ENCODE measurements at places on chromosomes 3 and 15.

GRCh38 chr15:65275728-65276126, 11.0 kb downstream of the PARP16 start:
- no peak for DNase-seq

DNA sequence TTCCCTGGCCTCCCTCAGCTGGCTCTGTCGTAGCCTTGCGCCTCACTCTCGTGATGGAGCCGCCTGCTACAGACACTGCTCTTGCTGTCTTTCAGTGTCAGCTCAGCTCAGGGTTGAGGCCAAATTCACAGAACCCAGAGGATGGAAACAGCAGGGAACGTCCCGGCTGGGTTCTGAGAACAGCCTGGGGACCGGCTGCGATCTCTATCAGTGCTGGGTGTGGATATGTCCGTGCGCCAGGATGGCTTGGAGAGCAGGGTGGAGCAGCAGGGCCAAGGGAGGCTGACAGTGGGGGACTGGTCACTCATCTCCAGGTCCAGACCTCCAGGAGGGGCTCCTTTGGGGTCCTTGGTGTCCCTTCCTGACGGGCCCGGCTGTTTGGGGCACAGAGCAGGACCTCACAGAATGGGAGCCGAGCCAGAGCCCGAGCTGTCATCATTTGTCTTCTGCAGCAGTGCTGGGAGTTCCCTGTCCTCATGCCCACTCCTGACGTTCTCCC, 18.4 kb downstream of the KLF15 start:
- DNase-seq = no peak

GRCh38 chr15:78018946-78019644, 58.4 kb downstream of the TBC1D2B start:
- no peak for DNase-seq

GRCh38 chr15:68794863-68795262, 25.8 kb downstream of the ANP32A start:
- DNase-seq = no peak

DNA sequence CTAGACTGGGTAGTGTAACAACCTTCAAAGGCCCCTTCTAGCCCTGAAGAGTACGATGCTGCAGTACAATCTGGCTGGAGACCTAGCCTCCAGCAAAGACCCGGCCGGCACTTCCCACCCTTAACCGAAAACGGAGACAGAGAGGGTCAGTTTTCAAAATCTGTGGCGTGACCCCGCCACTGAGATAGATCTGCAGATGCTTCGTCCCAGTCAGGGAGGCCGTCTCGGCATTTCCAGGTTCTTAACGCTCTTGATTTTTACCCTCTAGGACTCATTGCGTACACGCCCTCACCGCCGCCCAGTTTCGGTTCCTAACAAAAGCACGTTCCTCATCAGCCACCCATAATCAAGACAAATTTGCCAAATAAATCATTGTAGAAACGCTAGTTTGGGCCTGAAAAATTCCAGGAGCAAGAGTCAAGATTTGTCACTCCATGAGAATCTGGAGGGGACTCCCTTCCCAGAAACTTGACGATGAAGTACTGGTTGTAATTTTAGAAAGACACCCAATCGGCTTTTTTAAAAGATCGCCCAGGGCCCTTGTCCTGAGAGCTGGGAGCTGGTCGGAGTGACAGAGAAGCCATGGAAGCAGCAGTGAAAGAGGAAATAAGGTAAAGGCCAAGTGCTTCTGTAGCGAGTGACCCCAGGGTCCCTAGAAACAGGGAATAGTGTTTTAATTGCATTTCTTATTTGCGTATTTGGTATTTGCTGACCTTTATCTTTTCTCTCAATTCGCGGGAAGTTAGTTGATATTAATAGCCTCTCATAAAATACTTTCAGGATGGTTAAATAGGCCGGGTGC, 868 bp upstream of the TMEM87A start:
- DNase-seq = peak; percentile 41

GRCh38 chr3:126356373-126357264, 589 bp downstream of the KLF15 start:
- no peak for DNase-seq

GRCh38 chr15:89187986-89188514, 33.3 kb downstream of the RLBP1 start:
- no peak for DNase-seq

GRCh38 chr3:26484140-26484539, 138.4 kb upstream of the LRRC3B start:
- DNase-seq = no peak

GRCh38 chr3:185340751-185341150, 22.2 kb upstream of the MAP3K13 start:
- DNase-seq = no peak

DNA sequence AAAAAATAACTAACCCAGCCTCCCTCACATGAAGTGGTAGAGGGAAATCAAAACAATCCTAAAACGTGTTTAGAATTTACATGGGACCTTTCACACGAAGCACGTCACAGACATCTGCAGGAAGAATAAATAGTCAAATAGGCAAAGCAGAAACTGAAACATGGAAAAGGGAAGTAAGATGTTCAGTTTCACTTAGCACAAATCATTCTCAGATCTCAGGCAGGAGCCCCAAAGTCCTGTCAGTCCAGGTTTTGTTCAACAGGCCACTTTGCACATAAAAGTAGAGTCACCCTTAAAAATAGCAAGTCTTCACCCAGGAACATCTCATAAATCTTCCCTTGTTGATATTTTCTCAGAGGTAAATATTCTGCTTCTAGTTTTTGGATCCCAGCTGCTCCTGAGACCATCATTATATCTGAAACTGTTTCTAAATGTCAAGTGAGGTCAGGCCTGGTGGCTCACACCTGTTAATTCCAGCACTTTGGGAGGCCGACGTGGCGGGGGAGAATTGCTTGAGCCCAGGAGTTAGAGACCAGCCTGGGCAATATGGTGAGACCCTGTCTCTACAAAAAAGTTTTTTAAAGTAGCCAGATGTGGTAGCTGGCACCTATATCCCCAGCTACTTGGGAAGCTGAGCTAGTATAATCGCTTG, 1.9 kb downstream of the RUBCN start:
- no peak for DNase-seq

- no peak for DNase-seq
Measured at GRCh38 chr15:68606375-68606774, 27.6 kb downstream of the CORO2B start.

DNA sequence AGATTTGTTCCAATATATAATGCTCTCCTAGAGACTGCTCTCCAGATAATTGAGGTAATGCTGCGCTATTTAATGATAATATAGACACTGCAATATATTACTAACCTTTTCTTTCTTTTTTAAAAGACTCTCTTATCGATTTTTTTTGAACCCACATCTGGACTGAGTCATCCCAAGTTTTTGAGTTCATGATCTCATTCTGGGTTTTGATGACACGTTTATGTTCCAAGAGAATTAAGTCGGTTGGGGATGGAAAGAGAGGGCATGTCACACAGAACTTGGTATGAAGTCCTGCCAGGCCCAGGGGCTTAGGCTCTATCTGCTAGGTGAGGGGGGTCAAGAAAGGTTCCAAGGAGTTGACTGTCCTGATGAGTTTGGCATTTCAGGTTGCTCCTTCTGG, 431.1 kb downstream of the MFSD1 start:
- DNase-seq = no peak

GRCh38 chr3:55562700-55563099, 75.6 kb upstream of the WNT5A start:
- DNase-seq = no peak

GRCh38 chr15:85692321-85692720, 102.4 kb downstream of the KLHL25 start:
- DNase-seq = no peak

DNA sequence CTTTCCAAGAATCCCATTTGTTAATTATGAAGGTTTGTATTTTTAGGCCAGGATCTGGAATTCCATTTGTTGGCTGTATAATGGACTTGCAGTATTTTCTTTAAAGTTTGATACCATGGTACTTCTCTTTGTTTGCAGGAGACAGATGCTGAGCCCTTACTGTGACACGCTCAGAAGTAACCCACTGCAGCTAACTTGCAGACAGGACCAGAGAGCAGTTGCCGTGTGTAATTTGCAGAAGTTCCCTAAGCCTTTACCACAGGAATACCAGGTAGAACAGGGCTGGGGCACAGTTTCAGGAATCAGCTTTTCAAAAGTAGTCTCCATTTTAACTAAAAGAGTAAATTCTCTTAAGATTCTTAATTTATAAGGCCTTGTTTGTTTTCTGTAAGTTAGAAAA, 59.1 kb downstream of the LMLN start:
- DNase-seq = no peak

- no peak for DNase-seq
Measured at GRCh38 chr15:57415602-57416001, 39.3 kb downstream of the CGNL1 start.

DNA sequence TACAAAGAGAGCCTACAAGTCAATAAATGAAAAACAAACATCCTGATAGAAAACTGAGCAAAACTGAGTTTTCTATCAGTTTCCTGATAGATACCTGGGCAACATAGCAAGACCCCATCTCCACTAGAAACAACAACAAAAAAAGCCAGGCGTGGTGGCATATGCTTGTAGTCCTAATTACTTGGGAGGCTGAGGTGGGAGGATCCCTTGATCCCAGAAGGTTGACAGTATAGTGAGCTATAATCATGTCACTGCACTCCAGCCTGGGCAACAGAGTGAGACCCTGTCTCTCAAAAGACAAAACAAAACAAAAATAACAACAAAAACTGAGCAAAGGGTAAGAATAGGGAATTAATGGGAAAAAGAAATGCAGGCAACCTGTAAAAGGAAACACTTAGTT, 23.9 kb upstream of the UBE2E1 start:
- DNase-seq = no peak

- DNase-seq = peak; percentile 62
Measured at GRCh38 chr15:31391687-31392671, 65.3 kb downstream of the KLF13 start.

DNA sequence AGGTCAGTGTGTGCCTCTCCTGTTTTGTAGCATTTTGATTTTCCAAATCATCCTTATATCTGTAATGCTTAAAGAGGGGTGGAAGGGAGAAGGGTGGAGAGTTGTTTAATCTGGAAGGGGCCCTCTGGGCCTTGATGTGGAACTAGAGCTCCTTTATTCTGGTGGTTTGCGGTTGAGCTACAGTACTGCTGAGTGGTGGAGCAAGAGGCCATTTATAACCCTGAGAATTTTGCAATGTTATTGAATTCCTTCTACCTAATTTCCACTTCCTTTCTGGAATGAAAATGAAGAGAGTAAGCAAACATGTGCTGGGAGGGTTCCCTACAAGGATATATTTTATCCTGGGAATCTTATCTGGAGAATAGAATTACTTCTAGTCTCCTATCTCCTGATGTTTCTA, 35.3 kb upstream of the TUBGCP5 start:
- DNase-seq = no peak

DNA sequence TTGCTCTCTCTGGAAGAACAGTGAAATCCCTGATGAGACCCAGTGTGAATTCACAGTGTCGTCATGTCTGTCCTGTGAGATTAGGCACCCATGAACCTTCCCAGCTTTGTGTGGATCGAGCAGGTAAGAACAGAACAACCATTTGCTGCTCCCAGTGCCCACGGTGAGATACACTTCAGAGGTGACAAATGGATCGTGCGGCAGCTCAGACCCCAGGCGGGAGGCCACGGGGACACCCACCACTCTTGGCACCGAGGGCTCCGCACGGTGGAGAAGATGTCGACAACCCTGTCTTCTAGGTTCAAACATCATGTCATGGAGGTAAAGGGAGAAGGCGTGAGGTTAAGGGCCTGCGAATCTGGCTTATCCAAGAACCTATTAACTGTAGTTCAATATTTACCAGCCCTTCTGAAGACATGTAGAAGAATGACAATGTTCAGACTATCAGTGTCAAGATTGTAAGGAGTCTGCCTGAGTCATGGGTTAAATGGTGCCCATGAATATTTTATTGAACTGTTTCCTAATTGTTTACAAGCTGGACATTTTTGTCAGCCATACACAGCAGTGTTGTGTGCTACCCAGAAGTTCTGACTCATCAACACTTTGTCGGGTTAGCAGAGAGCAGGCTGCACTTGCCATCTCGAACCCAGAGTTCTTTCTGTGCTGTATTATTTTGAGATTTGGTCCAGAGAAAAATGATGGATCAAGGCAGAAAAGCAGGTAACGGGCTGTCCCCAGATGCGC, 15.5 kb upstream of the PCSK6 start:
- DNase-seq = no peak

- no peak for DNase-seq
Measured at GRCh38 chr15:42729409-42729808, 7.5 kb downstream of the CDAN1 start.

- no peak for DNase-seq
Measured at GRCh38 chr3:36380221-36381031, at the start of gene STAC. Gene STAC (plus strand): TSS chr3:36380504. CDS start chr3:36380644, 140 bp downstream.

DNA sequence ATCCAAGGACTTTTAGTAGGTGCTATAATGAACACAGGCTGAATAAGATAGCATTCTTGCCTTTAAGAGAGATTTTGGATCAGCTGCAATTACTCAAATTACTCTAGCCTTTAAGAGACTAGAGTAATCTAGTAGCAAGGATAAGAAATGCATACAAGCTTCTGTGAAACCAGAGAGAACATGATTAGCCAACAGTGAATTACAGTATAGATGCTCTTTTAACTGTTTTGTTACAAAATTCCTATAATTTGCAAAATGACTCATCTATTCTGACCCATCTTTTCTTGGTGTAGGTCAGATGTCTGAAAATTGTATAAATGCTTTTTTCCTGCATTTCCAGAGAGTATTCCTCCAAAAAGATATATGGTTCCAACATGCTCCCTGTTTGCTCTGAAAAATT, 66.9 kb downstream of the CEP63 start:
- no peak for DNase-seq

- no peak for DNase-seq
Measured at GRCh38 chr15:101191242-101191641, 60.6 kb downstream of the CHSY1 start.

- DNase-seq = no peak
Measured at GRCh38 chr3:57757642-57758297, 1.7 kb downstream of the SLMAP start.

GRCh38 chr15:83250781-83251180, 33.7 kb downstream of the BNC1 start:
- DNase-seq = no peak

DNA sequence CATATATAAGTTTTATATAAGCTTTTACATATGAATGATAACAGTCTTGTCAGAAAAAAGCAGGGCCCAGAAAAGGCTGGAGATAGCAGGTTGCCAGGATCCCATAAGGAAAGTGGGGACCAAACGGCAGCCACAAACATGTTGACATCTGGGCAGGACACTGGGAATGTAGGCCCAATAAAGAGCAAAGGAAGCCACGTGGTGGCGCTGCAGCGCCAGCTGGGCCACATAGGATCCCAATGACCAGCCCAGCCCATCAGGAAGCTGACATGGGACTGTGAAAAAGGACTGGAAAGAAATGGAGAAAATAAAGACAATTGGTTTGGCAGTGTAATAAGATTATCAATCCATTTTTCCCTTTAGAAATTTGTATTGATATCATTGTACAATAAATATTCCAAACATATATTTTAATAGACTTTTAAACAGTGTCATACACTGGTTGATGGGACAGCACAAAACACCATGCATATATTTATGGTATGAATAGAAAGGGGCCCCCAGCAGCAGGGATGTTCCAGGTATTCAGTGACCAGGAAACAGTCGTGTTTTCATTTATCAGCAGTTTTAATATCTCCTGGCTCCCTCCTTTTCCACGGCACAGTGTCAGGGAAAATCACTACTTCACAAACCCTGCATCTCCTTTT, 89.0 kb upstream of the STRIT1 start:
- no peak for DNase-seq
